Fibroblast of upper back skin (primary cell): ENCODE measurements at places on chromosomes 4 and X.

GRCh38 chrX:109685656-109686078 lies 47.4 kb downstream of the ACSL4 start:
- no peak for DNase-seq

DNA sequence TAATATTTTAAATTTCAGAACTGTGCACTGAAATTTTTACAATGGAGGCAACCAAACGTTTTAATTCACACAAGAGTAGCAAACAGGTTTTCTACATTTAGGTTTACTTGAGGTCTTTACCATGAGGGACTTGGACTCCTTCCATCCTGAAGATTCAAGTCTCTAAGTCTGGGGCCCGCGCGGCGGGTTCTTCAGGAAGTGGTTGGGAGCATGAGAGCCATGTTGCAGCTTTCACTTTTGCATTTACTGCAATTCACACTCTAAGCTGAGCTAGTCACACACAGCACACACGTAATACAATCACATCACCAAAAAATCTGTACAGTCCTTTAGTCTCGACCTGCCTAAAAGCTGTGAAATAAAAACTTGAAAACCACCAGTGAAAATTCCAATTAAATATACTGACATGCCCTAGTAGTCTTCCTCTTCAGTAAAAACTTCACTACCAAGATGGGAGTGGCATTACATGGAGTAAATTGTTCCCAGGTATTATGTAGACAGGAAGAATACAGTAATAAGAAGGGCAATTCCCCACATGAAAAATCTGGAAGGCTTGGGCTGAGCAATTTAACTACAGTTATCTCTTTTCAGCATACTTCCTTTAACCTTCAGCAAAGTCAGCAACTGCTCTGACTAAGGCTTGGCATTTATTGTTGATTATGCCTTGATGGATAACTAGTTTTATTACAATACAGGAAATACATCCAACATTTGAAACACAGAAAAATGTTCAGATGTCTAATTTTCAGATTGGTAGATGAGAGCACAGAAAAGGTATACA lies 571.1 kb upstream of the DIPK2B start:
- DNase-seq = peak; percentile 77

- peak; percentile 53 for DNase-seq
Measured at GRCh38 chr4:73341454-73341853, 62.6 kb upstream of the ALB start.

GRCh38 chr4:40214038-40214437 lies 17.2 kb downstream of the RHOH start:
- no peak for DNase-seq

GRCh38 chrX:64321507-64321906 lies 73.7 kb downstream of the MTMR8 start:
- DNase-seq = no peak
